Suppressor macrophage treated with lipopolysaccharide for 4 hours (primary cell): ENCODE measurements at places on chromosomes 4 and X.

GRCh38 chrX:148784137-148784536 lies 283.7 kb downstream of the AFF2 start:
- DNase-seq, result no peak

DNA sequence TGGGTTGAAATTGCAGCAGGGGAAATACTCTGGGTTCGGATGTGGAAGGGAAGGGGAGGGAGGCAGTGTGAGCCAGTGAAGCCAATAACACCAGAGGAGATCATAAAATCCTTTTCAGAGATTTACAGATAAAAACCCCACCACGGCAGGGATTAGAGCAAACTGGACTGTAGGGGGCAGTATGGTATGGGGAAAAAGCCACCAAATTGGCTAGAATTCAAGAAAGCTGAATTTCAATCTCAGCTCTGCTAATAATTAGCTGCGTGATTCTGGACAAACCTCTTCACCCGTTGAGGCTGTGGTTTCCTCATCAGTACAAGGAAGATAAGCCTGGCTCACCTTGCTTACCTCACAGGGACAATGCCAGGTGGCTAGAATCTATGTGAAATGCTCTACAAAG lies 108.1 kb downstream of the ATG4A start:
- DNase-seq, result peak; percentile 15

GRCh38 chr4:31896349-31896748 lies 1176.2 kb downstream of the PCDH7 start:
- DNase-seq, result no peak

- no peak for DNase-seq
Measured at GRCh38 chr4:128831531-128832242, 22.2 kb downstream of the JADE1 start.

GRCh38 chr4:22850630-22851029 lies 157.9 kb downstream of the GBA3 start:
- DNase-seq, result no peak

GRCh38 chrX:49960061-49960460 lies 37.7 kb downstream of the CLCN5 start:
- no peak for DNase-seq

- DNase-seq, result no peak
Measured at GRCh38 chrX:127574829-127575228, 477.4 kb downstream of the ACTRT1 start.

DNA sequence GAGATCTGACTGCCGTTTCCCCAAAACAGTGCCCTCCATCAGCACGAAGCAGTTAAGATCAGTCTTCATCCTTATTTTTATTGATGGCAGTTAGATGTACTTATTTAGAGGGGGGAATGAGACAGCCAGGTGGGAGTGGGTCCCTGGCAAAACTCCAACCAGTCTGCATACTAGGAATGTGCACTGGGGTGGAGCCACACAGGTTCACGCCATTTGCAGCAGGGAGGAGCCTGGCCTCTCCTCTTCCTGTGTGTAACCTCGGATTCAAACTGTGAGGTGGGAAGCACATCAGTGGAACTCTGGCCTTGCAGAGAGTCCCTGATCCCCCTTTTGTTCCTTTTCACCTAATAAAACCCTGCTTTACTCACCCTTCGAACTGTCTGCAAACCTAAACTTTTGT lies 987.7 kb upstream of the GRIA3 start:
- no peak for DNase-seq
